ENCODE measurements at places on chromosomes 16 and 17.

DNA sequence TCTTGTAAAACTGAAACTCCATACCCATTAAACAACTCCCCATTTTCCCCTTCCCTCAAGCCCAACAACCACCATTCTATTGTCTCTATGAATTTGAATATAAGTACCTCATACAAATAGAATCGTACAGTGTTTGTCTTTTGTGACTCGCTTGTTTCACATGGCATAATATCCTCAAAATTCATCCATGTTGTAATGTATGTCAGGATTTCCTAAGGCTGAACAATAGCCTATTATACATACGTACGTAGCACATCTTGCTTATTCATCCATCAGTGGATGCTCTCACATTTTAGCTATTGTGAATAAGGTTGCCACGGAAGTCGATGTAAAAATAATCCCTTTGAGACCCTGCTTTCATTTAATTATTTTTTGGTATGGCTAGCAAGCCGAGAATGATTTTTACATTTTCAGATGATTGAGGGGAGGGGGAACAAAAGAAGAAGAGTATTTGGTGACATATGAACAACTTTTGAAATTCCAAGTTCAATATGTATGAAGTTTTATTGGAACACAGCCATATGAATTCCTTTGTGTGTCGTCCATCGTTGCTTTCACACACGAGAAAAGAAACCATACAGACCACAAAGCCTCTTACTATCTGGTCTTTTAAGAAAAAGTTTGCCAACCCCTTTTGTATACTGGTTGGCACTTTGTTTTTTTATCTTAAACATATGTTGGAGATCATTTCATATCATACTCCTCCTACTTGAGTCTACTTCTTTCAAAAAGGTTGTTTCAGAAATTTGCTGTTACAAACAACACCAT, 371.2 kb downstream of the NPIPA8 start:
- no peak for DNase-seq

- no peak for DNase-seq
These were observed 216.0 kb downstream of the FOXL1 start for GRCh38 chr16:86794216-86794864.

GRCh38 chr17:66491665-66492064, 189.3 kb downstream of the PRKCA start:
- no peak for DNase-seq

DNA sequence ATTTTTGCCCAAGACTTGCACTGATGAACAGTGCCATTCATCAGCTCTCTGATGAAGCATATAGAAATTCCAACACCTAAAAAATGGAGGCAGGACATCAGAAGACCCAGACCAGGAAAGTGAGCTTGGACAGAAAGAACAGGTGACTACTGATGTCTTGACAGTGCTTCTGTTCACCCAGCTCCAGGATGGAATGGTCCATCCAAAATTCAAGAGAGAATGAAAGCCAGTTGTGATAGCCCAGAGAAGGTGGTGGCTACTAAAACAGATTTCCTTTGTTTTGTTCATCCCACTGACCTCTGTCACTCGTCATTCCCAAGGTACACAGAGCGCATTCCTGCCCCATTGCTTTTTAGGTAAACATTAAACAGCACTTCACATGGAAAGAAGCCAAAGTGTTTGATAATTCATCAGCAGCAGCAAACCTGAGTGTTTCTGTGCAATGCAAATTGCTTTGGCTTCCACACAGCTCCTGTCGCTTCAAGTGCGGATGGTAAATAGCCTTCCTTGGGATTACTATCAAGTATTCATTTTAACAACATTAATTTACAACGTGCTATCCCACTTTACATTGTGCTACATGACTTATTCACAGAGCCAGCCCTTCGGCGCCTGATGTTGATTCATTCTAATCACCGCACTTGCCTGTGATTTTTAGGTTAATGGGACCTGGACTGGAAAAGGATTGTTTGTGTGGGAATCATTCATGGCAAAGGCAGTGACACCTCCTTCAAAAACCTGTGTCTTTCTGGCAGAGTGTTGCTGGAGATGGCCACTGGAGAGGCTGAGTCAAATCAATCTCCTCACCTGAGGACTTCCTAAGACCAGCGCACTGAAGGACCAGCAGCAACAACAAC, 65.1 kb upstream of the TOX3 start:
- DNase-seq: no peak

DNA sequence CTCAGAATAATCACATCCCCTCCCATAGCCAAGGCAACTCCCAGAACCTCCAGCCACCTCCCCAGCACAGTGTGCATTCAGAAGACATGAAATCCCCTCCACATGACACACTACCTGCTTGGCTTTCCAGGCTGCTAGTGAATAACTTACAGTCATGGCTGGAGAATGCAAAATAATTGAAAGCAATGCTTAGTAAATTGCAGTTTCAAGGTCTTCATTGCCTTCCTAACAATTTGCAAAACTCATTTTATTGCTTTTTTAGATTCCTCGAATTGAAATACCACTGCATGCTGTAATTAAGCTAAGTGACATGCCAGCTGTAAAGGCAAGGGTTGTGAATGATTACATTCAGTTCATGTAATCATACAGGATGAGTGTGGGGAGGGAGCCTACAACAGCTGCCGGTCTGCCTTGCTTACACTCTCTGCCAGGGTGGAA, 29.0 kb upstream of the HOXB13 start:
- DNase-seq: no peak

DNA sequence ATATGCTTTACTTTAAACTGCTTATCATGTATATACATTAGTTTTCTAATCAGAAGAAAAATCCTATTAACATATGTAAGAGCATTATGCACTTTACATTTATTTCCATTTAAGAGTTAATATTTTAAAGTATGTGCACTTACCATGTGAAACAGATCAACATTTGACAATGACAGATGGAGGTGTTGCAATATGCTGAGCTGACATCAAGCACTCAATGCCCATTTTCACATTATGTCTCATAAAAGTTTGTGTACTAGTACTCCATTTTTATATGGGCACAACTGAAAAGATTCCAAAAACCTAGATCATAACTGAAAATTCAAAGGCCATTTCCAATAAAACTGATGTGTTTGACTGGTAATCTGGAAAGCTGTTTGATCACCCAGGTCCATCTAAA, 420.9 kb upstream of the SOX9 start:
- DNase-seq: no peak

- DNase-seq: no peak
These were observed 17.5 kb upstream of the TFAP4 start for GRCh38 chr16:4290236-4290830.

DNA sequence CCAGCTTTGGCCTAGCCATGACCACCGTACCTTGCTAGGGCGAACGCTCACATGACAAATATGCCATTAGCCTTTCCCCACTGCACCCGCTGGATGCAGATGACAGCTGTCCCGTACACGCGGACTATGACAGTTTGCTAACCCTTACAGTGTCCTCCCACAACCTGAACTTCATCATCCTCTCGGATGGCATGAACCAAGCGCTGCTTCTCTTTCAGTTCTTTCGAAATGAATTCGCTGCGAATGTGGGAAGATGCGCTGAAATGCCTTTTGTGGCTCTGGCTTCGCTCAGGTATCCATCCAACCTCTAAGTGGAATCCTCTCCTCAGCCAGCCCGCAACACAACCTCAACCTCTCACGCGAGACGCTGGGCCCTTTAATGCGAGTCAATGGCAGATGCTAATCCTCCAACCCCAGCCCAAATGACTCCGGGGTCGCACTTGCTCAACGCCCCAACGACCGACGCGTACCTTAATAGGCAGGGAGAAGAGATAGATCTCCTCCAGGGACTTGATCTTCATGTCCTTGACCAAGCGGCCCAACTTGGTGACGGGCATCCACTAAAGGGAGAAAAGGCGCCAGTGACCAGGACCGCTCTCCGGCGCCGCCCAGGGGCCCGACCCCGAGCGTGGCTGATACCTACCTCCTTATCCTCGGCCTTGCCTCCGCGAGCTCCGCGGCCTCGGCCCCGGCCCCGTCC, 670 bp downstream of the RPS2 start:
- no peak for DNase-seq

DNA sequence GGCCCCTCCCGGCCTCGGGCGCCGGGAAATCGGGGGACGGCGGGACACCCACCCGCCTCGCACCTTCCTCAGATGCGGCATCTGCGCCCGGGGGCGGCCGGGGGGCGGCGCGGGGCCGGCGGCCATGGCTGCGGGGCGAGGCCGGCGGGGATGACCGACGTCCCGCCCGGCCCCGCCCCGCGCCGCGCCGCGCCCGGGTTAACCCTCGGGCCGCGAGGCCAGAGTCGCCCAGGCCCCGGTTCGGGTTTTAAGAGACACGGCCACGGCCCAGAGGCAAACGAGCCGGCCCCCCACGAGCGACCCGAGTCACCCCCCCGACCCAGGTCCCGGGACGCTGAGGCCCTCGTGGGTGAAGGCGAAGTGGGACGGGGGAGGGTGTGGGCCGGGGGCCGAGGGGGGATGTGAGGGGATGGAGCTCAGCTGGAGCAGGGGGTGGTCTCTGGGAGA, at the start of gene RGS11:
Gene RGS11, minus strand, starts transcription at position 159 of the 447 bp plus-strand sequence. Its CDS starts 33 bp downstream, at position 126.
- no peak for DNase-seq

DNA sequence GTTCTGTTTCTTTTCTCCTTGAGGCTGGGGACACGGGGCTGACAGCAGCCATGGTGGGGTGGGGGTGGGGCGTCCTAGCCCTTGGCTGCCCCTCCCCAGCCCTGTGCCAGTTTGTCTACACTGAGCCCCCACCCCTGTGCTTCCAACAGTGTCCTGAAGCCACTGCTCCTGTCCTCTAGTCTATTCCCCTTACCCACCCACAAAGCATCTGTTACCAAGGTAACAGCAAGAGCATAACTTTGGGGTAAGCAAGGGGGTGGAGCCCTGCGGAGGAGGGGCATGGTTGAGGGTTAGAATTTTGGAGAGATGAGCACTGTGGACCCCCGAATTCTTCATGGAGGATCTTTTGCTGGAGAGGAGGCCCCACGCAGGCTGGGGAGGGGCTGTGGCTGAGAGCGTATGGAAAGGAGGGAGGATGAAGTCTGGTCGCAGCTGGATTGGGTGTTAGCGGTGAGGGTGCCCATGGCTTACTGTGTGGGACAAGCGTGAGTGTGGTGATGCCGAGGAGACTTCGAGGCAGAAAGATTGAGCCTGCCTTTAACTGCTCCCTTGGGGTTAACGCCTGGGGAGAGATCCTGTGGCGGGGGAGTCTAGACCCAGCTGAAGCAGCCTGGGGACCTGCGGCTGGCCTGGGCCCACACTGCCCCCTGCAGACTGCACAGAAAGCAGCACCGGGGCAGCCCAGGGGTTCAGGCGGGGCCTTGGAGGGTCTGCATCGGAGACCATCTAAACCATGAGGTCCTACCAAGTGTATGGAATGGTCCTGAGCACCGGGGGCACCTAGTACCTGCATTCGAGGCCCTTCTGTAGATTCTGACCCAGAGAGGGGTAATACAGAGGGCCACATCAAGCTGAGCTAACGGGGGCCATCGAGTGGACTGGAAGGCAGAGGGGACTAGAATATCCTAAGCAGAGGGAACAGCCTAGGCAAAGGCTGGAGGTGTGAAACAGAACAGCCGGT, 6.1 kb upstream of the STAC2 start:
- peak; percentile 49 for DNase-seq
